ENCODE measurements at places on chromosomes 6 and 20. TPM values are rescaled to one million over a fixed set of nuclear protein-coding genes. Genes with fewer than 3 reads are reported as not detected.
A peak's percentile ranks its signal among the peaks of the same experiment; 100 is the strongest.

- no peak for ATAC-seq
These were observed 18.4 kb downstream of the KAT14 start for GRCh38 chr20:18156045-18156444.

GRCh38 chr20:20869161-20869775 is 156.8 kb upstream of the RALGAPA2 start:
- no peak for ATAC-seq

GRCh38 chr6:129730477-129731165 is 20.6 kb upstream of the ARHGAP18 start:
- ATAC-seq = no peak

Gene RTF2
- 85.8 TPM for total RNA-seq

Gene WFDC2
- 9.3 TPM for total RNA-seq

- ATAC-seq = no peak
These were observed 8.2 kb upstream of the STMND1 start for GRCh38 chr6:17093686-17094085.

DNA sequence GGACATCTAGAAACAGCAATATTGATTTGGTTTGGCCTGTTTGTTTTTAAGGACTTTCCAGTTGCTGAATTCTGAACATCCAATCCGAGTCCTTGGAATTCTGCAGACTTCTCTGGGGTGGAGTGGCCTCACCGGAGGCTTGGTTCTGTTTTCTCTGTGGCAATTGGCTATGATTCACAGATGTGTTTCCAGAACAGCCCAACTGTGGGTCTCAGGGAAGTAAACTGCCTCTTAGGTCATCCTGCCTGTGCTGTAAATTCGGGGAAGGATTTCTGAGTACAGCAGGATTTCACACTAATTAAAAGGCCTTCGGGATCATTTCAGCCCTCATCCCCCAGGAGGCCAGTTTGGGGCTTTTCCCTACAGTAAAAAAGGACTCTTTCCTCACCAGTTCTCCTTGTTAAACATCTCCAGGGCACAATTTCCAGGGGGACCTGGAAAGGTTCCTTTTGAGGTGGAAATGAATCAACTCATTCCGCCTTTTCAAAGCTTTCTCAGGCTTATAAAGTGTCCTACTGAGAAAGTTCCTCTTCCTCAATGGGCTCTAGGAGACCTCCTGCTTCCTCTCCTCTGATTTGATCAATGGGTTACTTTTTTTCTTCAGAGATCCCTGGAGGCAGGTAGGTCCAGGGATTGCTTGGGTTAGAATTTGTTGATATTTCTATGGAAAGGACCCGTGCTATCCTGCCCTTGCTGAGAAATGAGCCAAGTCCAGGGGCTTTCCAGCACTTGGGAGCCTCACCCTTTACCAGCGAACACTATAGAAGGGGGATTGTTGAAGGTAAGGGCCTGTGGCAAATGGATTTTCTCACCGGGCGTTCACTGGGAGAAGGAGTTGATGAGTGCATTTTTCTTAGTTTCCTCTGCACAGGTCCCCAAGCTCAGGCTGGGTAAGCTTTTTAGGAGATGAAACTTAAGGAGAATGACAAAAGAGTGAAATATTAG is 114.6 kb downstream of the CLIC5 start:
- ATAC-seq = peak; percentile 83

Gene PNPLA1
- not detected for total RNA-seq

- no peak for ATAC-seq
These were observed 48.8 kb upstream of the NKX2-2 start for GRCh38 chr20:21562656-21563055.

DNA sequence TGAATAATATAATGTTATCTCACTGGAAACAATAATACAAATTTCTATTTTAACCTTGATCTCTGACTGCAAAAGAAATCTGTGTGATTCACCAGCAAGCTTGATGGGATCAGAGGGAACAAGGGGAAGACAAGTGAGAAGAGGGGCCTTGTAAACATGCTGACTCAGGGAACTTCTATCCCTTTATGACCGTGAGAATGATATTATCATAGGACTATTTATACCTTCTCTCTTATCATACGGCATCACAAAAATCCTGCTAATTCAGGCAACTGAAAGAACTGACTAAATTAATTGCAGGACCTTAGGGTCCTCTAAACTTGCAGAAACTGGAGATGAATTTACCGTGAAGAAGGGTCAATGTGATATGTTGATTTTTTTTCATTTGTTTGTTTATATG is 173.3 kb downstream of the PTPRK start:
- ATAC-seq = no peak

Gene GRIK2
- 0.82 TPM for total RNA-seq

DNA sequence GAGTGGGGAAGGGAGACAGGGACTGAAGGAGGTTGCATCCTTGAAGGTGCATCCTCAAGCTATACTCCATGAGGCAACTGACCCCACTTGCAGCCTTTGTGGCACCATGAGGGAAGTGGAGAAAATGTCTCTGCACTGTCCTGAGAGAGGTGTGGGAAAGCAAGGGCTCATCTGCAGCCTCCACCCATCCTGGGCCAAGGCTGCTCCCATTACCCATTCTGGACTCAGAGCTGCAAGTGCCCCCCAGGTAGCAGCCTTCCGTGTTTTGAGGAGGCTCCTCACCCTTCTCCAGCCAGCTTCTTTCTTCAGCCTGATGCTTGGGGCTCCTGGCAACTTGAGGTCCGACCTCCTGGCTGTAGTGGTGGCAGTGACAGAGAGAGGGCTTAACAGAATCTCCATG is 294.6 kb downstream of the CDH26 start:
- no peak for ATAC-seq

Gene TFAP2D
- not detected for total RNA-seq

Gene FBXO5
- total RNA-seq = 2.2 TPM

DNA sequence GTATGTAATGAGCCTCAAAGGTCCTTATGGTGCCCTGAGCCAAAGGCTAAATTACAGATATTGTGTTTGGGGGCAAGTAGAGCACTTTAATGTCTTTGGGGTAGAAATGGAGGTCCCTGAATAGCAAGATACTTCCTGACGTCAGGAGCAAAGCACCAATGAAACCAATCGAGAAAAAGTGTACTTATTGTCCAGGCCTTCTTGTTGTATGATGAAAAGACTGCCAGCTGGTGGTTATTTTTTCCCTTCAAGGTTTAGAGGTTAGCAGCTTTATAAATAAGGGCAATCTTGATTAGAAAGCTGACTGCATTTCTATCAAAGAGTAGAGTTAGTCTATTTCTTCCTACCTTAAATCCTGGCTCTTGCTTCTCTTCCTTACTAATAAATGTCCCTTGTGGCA is 76.1 kb upstream of the HSF2 start:
- ATAC-seq = peak; percentile 16

GRCh38 chr6:124795643-124796463 is 166.4 kb upstream of the RNF217 start:
- no peak for ATAC-seq

Gene PGBD1
- total RNA-seq = 6.5 TPM

GRCh38 chr6:22875845-22876244 is 306.5 kb downstream of the HDGFL1 start:
- no peak for ATAC-seq

Gene ASCC3
- total RNA-seq = 41.4 TPM

GRCh38 chr20:38601216-38602184 is at the start of gene ARHGAP40:
TSS of gene ARHGAP40 (plus strand) at chr20:38601809.
- no peak for ATAC-seq

Gene MAS1
- not detected for total RNA-seq

DNA sequence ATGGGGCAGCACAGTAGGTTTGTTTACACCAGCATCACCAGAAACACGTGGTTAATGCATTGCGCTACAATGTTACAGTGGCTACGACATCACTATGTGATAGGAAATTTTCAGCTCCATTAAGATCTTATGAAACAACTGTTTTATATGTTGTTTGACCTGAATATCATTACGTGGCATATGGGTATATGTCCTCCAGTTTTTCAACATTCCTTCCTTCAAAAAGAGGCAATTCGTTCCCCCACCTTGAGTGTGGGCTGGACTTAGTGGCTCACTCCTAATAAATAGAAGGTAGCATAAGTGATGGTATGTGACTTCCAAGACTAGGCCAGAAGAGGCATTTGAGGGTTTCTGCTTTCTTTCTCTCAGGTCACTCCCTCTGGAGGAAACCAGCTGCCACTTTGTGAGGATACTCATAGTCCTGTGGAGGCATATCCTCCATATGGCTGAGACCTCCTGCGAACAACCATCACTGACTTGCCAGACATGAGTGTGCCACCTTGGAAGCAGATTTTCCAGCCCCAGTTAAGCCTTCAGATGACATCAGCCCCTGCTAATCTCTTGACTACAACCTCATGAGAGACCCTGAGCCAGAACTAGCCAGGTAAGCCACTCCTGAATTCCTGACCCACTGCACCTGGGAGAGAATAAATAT is 2.3 kb upstream of the TRAM2 start:
- no peak for ATAC-seq

DNA sequence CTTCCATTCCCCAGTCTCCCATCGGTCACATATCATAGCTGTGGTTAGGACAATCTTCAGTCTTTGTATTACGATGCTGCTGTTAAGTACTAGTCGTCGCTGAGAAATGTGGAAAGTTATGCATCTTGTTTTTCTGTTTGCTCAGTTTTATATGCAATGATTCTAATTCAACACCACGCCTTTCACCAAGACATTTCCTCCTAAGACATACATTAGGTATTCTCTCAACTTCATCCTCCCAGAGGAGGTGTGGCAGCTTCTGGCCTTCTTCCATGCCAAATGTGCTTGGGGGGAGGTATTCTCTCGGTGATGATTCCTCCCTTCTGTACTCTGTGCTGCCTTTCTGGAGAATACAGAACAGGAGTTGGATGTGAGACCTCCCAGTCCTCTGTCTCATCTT is 66.1 kb downstream of the B4GALT5 start:
- no peak for ATAC-seq

- ATAC-seq = no peak
These were observed 24.7 kb upstream of the ASXL1 start for GRCh38 chr20:32333181-32333987.

GRCh38 chr6:52728394-52728793 is 34.9 kb downstream of the GSTA2 start:
- no peak for ATAC-seq

DNA sequence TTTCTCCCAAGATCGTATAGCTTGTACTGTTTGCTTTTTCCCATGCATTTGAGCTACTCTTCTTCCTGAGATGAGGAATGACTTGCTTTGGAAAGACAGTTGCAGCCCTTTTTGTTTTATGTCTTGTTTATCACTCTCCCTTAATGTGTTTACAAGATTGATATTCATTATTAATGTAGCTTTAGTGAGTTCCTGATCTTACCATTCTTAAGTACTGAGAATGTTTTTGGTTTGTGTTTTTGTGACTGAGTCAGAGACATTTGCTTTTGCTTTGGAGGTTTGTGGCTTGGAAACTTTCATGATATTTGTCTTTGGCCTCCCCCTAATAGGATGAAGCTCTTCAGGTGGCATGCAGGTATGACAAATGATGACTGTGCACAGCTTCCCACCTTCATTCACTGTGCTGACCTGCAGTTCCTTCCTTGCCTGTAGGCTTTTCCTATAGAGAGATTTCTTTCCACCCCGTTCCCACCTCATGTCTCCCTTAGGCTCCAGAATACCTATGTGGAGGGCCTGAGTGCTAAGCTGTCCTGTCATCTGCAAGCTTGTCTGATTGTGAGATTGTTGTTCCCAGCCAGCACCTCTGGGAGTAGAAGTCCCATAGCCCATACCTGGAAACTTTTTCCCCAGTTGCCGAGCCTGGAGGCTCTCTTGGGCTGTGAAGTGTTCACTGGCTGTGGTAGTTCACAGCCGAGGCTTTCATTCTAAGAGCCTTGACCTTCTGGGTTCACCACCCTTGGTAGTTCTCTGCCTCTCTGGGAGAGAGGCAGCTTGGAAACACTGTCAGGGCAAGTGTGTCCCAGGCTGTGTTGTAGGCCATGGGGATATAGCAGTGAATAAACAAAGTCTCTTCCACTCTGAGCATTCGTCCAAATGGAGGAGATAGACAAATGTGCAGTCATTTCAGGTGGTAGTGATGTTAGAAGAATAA is 27.1 kb downstream of the CDS2 start:
- ATAC-seq = no peak

DNA sequence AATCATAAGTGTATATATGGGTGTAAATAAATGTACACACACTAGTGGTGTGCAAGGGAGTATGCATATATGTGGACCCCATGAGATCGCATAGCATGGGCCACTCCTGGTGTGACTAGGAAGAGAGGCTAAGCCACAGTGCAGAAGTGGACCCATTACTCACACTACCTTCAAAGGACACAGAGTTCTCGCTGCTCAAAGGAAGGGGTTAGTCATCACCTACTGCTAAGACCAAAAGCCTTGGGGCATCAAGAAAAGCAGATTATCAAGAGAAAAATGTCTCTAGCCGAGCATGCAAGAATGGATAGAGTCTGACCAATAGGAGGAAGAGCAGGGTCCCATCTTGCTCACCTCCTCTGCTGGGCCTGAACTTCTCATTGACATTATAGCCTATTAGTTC is 195.5 kb downstream of the MAFB start:
- ATAC-seq = no peak

GRCh38 chr6:84825461-84825860 is 61.1 kb upstream of the TBX18 start:
- ATAC-seq = no peak

DNA sequence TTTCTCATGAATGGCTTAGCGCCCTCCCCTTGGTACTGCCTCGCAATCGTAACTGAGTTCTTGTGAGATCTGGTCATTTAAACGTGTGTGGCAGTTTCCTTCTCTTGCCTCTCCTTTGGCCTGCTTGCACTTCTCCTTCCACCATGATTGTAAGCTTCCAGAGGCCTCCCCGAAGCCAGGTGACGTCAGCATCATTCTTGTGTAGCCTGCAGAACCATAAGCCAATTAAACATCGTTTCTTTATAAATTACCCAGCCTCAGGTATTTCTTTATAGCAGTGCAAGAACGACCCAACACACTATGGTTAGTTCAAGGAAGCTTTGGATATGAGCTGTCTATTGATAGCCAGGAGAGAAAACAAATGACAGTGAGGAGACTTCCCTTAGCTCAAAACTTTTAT is 29.5 kb upstream of the ADTRP start:
- ATAC-seq = no peak

- peak; percentile 44 for ATAC-seq
These were observed 39.2 kb downstream of the KCNK5 start for GRCh38 chr6:39189915-39190544.

GRCh38 chr6:1227935-1228753 is 83.8 kb upstream of the FOXQ1 start:
- ATAC-seq = no peak

DNA sequence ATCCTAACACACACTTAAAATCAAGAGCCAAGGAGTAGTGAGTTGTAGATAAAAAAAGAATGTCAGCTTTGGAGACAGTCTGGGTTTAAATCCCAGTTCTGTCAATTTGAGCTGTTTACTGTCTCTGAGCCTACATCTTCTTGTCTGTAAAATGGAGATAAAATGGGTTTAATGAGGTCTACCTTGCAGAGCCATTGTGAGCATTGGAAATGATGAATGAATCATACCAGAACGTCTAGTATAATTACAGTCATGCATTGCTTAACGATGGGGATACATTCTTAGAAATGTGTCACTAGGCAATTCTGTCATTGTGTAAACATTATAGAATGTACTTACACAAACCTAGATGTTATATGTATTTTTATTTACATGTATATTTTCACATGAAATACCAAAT is 17.6 kb upstream of the SGK2 start:
- ATAC-seq = no peak

- no peak for ATAC-seq
These were observed 33.1 kb upstream of the CHRNA4 start for GRCh38 chr20:63394069-63394919.

Gene TRIM40
- total RNA-seq = not detected

- no peak for ATAC-seq
These were observed 243.2 kb upstream of the BMP2 start for GRCh38 chr20:6524305-6524704.

- ATAC-seq = peak; percentile 57
These were observed 5.6 kb downstream of the FILIP1 start for GRCh38 chr6:75488033-75488432.

Measured in gastroesophageal sphincter (tissue), 4 donors.